ENCODE measurements at places on chromosomes 5 and 9. TPM values are rescaled to one million over a fixed set of nuclear protein-coding genes. Genes with fewer than 3 reads are reported as not detected.

- DNase-seq = no peak
- H3K4me1 ChIP-seq = peaks cover 39% of the 10 kb centered on the region
- no peaks in the 10 kb centered on the region for H3K36me3 ChIP-seq
- no peak overlapping the region for H3K4me3 ChIP-seq
- peaks cover 4% of the 10 kb centered on the region for H3K27me3 ChIP-seq
Measured at GRCh38 chr5:178423431-178423830, 166.8 kb downstream of the COL23A1 start.

CDKN2A gene
- 9.0 TPM for total RNA-seq

WDR38 gene
- total RNA-seq = not detected

GRCh38 chr5:17619354-17619753 is 9.2 kb downstream of the TAF11L12 start:
- no peak overlapping the region for H3K27ac ChIP-seq
- no peaks in the 10 kb centered on the region for H3K27me3 ChIP-seq
- no peaks in the 10 kb centered on the region for H3K36me3 ChIP-seq
- no peaks in the 10 kb centered on the region for H3K4me1 ChIP-seq

DNA sequence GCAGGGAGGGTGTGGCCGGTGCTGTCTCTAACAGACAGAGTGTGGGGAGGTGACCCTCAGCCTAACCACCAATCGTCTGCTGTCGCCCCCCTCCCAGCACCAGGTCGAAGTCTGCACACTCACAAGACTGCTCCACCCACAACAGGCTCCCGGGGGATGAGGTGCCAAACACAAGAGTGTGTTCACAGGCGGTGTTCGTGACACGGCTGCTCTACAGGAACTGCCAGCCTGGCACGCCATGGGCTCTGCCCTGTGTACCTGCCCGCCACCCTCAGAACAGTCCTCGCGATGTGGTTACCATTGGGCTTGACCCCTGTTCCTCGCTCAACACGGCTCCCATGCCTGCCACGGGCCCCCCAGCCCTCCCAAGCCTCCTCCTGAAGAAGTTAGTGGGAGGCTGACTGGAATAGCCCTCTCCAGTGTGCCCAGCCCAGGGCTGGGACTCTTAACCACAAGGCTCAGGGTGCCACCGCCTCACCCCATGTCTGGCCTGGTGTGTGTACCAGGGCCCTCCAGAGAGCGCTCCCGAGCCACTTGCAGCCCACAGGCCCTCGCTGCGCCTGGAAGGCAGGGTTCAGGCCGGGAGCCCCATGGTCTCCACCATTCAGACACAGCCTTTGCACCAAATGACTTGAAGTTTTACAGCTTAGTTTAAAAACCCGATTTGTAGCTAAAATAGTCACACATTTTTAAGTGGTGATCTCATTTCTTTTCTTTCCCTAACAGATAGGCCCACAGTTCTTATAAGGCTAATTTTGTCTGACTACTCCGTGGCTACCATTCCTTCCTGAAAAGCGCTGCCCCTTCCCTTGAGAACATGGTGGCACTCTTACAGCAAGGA is 102.5 kb downstream of the CAMSAP1 start:
- no peak for DNase-seq
- no peak overlapping the region for H3K27ac ChIP-seq
- H3K36me3 ChIP-seq = no peaks in the 10 kb centered on the region
- H3K4me3 ChIP-seq = no peak overlapping the region
- H3K27me3 ChIP-seq = no peaks in the 10 kb centered on the region

DNA sequence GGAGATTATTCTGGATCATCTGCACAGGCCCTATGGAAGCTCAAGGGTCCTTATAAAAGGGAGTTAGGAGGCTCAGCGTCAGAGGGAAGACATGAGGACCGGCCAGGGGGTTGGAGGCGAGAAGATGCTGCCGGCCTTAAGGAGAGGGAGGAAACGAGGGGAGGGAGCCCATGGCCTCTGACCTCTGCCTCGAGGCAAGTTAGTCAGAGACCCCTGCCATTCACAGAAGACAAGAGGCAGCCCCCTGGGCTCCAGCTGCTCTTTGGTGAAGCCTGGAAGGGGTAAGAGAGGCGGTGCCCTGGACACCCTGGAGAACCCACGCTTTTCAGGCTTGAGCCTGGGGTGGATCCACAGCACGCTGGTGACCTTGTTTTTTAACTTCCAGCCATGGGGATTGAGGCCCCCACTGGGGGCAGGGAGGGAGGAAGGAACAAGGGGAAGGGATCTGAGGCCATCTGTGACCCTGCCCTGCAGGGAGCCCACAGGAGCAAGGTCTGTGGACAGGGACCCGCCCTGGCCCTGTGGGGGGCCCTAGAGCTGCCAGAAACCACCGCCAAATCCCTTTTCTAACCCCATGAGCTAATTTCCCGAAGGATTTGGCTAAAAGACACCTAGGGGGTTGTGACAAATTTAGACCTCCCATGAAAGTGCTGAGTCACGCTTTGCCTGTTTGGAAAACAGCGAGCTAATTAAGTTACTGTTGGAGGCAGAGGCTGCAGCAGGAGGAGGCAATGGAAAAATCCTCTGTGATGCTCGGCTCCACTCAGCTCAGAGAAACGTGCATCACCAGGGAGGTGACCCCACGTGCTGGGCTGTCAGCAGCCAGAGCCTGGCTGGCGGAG is 49.7 kb downstream of the OLFM1 start:
- no peak for DNase-seq
- no peak overlapping the region for H3K27ac ChIP-seq
- no peak overlapping the region for H3K4me3 ChIP-seq
- H3K4me1 ChIP-seq = peaks cover 18% of the 10 kb centered on the region

GAPT gene
- total RNA-seq = not detected

CDC20B gene
- total RNA-seq = 0.38 TPM

DNA sequence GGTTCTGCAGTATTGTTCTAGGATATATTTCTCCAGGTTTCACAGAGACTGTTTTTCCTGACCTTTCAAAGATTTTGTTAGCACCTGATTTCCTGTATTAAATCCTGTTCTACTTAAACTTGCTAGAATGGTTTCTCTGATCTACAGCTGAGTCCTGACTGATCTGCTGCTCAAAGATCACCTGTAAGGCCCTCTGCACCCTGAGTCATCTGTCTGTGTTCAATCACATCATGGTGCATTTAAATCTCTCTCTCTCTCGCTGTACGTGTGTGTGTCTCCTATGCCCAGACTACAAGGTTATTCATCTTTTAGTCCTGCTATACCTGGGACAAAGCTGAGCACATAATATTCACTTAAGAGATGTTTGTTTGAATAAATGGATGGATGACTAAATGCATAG is 13.3 kb upstream of the C5orf63 start:
- no peak overlapping the region for H3K27ac ChIP-seq
- no peak overlapping the region for H3K4me3 ChIP-seq
- no peaks in the 10 kb centered on the region for H3K36me3 ChIP-seq
- H3K4me1 ChIP-seq = no peaks in the 10 kb centered on the region
- peaks cover 32% of the 10 kb centered on the region for H3K27me3 ChIP-seq
- no peak for DNase-seq

DNA sequence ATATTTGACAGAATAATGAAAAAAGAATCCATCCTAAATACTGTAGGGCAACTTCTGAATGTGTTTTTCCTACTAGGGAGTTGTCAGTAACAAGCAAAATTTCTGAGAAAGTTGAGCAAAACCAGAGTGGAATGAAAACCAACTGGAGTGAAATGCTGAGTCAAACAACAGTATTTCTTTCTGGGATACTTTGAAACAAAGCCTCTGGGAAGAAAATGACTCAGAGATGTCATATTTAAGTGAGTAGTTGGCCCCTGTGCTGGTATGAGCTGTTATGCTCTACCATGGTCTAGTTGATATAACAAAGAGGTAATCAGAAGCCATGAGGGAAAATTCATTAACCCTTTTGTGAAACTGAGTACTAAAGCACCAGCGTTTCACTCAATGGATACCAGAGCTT is 372.1 kb upstream of the C9orf72 start:
- DNase-seq = no peak
- peaks cover 23% of the 10 kb centered on the region for H3K4me1 ChIP-seq
- H3K27ac ChIP-seq = peak overlapping the region; percentile 0
- H3K27me3 ChIP-seq = no peaks in the 10 kb centered on the region

PCDHA3 gene
- total RNA-seq = 2.6 TPM

GRCh38 chr5:159120446-159120845 is 20.7 kb upstream of the EBF1 start:
- H3K27me3 ChIP-seq = peaks cover 2% of the 10 kb centered on the region
- no peak overlapping the region for H3K4me3 ChIP-seq
- no peaks in the 10 kb centered on the region for H3K4me1 ChIP-seq
- no peaks in the 10 kb centered on the region for H3K36me3 ChIP-seq
- no peak overlapping the region for H3K27ac ChIP-seq

- no peak overlapping the region for H3K27ac ChIP-seq
- H3K4me3 ChIP-seq = peak overlapping the region; percentile 68
- no peak for DNase-seq
- peaks cover 14% of the 10 kb centered on the region for H3K27me3 ChIP-seq
- peaks cover 5% of the 10 kb centered on the region for H3K36me3 ChIP-seq
Measured at GRCh38 chr5:151021746-151022145, 1.4 kb downstream of the GPX3 start.

DNA sequence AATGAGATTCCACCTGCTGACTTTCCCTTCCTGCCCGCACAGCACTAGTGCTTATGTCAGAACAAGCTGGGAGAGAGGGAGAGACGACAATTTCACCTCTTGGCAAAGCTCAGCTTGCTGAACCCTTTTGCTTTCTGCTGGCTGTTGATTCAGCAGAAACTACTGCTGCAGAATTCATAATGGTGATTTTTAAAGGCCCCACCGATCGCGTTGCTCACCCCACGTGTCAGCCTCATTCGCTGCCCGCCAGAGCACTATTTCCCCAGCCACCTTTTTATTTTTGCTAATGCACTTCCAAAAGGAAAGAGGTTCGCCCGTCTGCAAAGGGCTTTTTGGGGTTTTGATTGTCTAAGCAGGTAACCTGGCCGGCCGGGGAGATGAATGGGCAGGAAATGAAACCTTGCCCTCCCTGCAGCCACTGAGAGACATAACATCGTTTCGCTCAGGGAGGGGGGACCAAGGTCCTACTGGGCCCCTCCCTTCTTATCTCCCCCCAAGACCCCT is 1.3 kb downstream of the PPP2R2B start:
- H3K27me3 ChIP-seq = peaks cover 49% of the 10 kb centered on the region
- peaks cover 12% of the 10 kb centered on the region for H3K4me1 ChIP-seq
- peaks cover 9% of the 10 kb centered on the region for H3K36me3 ChIP-seq
- DNase-seq = no peak

DNA sequence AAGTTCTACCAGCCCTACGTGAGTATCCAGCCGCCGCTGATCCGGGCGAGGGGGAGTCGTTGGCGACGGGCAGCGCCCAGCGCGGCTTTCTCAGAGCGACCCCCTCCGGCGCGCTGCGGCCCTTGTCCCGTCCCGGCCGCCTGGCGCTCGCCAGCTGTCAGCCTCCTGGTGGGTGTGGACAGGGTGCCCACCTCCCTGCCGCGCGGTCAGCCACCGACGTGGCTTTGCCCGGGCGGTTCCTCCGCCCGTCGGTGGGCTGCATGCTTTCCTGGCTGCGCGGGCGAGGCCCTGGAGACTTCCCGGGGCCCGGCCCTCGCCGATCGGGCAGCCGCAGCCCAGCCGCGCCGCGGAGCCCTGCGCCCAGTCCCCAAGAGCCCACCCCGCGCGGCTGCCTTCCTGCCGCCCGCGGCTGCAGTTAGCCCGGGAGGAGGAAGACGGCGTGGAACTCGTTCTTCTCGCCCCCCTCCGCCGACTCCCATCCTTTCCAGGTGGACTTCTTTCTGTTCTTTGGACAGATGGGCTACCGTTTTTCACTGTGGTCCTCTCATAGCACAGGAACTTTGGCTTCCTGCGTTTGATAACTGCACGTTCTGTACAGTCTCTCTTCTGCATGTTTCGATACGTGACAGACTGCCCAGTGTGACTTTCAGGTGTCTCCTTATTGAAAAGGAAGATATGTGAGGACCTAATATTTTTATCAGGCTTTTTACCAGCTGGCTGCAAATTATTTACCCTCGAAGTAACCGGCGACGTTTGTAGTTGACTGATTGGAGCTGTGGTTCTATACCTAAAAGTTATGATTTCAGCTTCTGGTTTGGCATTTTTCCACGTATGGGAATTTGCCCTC is 577 bp downstream of the AP3S1 start:
- DNase-seq = no peak
- H3K36me3 ChIP-seq = no peaks in the 10 kb centered on the region
- peaks cover 37% of the 10 kb centered on the region for H3K4me1 ChIP-seq
- peak overlapping the region; percentile 96 for H3K4me3 ChIP-seq
- H3K27me3 ChIP-seq = no peaks in the 10 kb centered on the region
